ENCODE measurements at places on chromosomes 12 and 14.
A peak's percentile ranks its signal among the peaks of the same experiment; 100 is the strongest.

GRCh38 chr14:68894123-68894522 lies 85.0 kb downstream of the ACTN1 start:
- no peak for DNase-seq

DNA sequence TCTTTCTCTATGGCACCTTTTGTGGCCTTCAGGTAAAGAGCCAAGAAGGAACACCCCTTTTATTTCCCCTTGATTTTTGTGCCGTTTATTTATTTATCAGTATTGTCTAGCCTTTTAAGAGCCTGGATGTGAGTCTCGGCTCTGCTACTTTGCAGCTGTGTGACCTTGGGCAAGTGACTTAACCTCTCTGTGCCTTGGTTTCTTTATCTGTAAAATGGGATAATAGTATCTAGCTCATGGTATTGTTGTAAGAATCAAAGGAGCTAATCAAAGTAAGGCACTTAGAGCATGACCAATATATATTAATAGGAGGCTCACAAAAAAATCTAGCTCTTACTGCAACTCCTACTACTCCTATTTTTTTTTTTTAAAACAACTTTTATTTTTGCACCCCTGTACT lies 179.7 kb downstream of the CHST11 start:
- no peak for DNase-seq

DNA sequence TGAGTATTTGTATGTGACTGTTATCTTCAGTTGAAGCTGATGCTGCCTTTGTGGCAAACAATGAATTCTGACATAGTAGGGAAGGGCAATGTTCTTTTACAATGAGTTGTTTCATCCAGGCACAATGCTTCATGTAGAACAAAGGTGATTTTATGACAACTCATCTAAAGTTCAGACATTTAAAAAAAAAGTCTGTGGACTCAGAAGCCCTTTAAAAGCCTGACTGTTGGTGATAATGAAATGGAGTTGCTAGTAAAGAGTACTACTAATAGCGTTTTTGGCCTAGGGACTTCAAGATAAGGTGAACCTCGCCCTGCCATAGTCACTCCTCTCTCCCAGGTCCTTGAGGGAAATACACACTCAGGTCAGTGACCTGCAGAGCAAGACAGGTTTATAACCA lies 105.1 kb downstream of the AKAP6 start:
- no peak for DNase-seq

GRCh38 chr12:125999628-126000027 lies 934.4 kb downstream of the AACS start:
- DNase-seq: no peak

DNA sequence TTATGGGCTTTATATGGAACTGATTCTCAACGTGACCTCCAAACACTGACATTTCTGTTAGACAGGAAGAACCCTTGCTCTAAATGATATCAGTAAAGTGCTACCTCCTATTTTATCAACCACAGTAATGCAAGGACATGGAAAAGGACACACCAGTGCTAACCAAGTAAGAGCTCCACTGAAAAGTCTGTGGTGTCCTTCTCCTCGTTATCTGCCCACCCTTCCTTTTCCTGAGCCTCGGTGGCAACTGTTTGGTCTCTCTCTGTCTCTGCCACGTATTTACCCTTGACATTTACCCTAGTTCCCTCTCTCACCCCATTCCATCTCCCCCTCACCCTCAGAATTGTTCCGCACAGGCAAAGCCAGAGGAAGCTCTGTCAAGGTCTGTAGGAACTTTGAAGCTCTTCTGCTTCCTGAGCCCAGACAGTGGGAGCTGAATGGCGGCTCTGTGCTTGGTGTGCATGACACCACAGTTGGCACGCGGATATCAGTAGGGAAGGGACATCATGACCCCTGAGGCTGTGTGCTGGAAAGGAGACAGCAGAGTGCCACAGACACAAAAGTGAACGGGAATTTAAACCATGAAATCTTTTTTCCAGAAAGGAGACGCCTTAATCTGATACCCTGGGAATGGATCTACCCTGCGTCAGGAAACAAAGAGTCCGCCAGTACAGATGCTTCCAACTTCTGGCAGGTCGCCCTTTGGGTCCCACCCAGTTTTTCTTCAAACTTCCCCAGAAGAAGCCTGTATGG lies 50.8 kb downstream of the NTN4 start:
- DNase-seq: no peak

DNA sequence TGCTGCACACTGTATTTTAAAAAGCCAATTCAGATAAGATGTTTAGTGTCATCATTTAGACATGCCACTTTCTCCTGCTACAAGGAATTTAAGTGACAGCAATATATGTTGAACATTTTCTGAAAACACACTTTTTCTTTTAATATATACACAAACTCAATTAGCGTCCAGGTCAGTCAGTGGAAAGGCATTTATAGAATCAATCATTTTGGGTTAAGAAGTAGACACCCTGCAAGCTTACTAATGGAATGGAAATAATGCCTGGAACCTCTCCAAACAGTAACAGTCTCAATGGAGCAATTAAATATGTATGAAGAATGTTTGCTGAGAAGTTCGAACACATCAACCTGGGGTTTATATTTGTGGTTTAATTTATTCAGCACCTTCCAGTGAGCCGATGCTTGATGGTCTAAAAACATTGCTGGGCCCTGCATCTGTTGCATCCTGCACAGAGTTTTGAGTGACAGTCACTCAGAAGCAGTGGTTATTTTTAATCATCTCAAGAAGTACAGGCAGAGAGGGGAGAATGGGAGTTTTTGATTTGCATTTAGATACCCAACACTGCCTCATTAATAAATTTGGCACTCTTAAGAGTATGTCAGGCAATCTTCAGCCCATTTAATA lies 410.7 kb downstream of the TMEM117 start:
- DNase-seq: no peak

DNA sequence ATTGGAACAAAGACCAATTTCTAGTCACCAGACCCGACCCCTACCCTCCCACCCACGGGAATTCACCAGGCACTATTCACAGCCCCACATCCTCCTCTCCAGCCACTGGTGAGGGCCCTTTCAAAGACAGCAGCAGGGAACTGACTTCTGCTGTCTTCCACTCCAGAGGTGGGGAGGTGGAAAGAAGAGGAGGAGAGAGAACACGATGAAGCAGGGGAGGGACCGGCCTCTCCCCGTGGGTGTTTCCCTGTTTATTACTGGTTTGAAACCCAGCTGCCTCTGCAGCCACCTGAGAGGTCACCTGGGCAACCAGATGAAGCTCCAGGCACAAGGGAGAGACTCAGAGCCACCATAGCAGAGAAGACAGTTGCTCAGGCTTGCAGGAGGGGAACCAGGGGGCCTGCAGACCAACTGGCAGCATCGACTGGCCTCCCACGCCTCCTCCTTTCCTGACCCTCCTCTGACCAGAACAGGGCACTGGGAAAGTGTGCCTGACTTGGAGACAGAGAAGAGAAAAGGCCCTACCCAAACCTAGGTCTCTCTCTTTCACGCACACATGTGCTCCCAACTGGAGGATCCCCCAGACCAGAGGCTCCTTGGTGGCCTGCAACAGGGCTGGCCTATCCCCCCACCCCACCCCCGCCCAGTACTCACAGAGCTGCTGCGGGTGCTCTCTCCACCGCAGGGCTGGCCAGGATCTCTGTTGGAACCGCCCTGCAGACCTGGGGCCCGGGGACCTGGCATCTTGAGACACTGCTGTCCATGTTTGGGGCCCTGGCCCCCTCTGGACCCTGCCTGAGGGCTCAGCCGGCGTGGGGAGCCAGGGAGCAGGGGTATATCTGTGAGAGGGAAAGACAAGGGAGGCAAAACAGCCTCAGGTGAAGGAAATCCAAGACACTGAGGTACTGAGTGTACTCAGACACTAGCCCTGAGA lies 22.8 kb downstream of the ANO2 start:
- DNase-seq: no peak

DNA sequence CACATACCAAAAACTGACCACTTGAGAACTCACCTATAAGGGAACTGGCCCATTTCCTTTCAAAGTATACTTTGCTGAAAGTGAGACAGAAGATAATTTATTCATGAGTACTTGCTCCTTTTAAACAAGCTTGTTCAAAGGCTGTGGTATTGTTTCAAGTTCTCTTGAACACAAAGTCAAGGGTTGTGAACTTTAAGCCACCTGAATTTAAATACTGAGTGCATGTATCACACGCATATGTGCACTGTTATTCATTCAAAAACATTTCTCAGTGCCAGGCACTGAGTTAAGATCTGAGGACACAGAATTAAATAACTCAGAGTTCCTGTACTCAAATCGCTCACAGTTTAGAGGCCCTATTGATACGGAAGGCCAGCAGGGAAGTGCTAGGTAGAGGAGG lies 19.1 kb upstream of the LDHB start:
- DNase-seq: no peak

GRCh38 chr12:42590330-42590934 lies 886 bp upstream of the PRICKLE1 start:
- peak; percentile 49 for DNase-seq

DNA sequence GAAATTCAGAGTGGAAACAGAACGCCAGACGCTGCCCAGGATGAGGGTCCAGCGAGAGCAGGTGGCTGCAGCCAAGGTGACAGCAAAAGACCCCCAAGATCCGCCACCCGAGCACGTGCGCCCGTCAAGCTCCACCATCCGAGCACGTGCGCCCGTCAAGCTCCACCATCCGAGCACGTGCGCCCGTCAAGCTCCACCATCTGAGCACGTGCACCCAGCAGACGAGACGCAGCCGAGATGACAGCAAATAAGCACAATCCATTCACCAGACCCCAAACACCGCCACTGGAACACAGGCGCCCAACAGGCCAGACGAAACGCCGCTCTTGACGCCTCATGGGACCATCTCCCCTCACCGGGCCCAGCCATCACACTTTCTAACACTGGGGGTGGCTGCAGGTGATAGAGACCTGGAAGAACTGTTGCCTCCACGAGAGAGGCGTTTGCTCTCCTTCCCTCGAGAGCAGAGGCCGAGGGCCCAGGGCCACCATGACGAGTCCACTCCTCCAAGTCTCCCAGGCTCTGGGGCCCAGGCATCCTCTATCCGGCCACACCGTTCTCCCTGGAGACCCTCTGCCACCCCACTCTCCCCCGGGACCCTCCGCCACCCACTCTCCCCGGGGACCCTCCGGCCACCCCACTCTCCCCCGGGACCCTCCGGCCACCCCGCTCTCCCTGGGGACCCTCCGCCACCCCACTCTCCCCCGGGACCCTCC lies 62.1 kb upstream of the GALNT9 start:
- DNase-seq: no peak

GRCh38 chr14:91059576-91060350 lies 678 bp downstream of the RPS6KA5 start:
- peak; percentile 61 for DNase-seq

All from urothelium cell line (cell line).